ENCODE measurements at places on chromosomes 12 and 14. TPM values are rescaled to one million over a fixed set of nuclear protein-coding genes. Genes with fewer than 3 reads are reported as not detected.

Gene PLA2G1B
- total RNA-seq: not detected

Gene WIF1
- not detected for total RNA-seq

Gene MGP
- total RNA-seq: 63.0 TPM

Gene LRFN5
- not detected for total RNA-seq

Gene TOMM20L
- not detected for total RNA-seq

Gene TC2N
- 16.8 TPM for total RNA-seq

Gene PRORP
- 39.8 TPM for total RNA-seq

Gene MDP1
- 5.9 TPM for total RNA-seq

Gene PCED1B
- 0.19 TPM for total RNA-seq

Gene TMEM63C
- not detected for total RNA-seq

Gene OR4K1
- not detected for total RNA-seq

Gene TAS2R19
- 4.0 TPM for total RNA-seq

Gene DENND5B
- 12.1 TPM for total RNA-seq

Gene PITPNM2
- total RNA-seq: 12.1 TPM

Gene STAB2
- 4.6 TPM for total RNA-seq

Gene MYH6
- total RNA-seq: not detected

Gene INSM2
- total RNA-seq: not detected

Gene PLEKHD1
- under 0.01 TPM for total RNA-seq

Gene TGM1
- total RNA-seq: 0.17 TPM

Gene IFNG-AS1
- total RNA-seq: not detected

Gene SYNE3
- 33.6 TPM for total RNA-seq

Gene KRT8
- 9.5 TPM for total RNA-seq

Gene PKP2
- 1.2 TPM for total RNA-seq

Gene BMP4
- 162 TPM for total RNA-seq

Gene OS9
- 481 TPM for total RNA-seq

Gene PTGER2
- 0.34 TPM for total RNA-seq

Gene KRT71
- not detected for total RNA-seq

Gene CARMIL3
- total RNA-seq: 0.05 TPM

Gene DPY19L2
- 2.4 TPM for total RNA-seq

Gene SSTR1
- 0.33 TPM for total RNA-seq

Gene IAPP
- not detected for total RNA-seq

Gene BEGAIN
- total RNA-seq: 0.17 TPM

All from dermis blood vessel endothelial cell (primary cell).